ENCODE measurements at places on chromosomes 16 and 17.

DNA sequence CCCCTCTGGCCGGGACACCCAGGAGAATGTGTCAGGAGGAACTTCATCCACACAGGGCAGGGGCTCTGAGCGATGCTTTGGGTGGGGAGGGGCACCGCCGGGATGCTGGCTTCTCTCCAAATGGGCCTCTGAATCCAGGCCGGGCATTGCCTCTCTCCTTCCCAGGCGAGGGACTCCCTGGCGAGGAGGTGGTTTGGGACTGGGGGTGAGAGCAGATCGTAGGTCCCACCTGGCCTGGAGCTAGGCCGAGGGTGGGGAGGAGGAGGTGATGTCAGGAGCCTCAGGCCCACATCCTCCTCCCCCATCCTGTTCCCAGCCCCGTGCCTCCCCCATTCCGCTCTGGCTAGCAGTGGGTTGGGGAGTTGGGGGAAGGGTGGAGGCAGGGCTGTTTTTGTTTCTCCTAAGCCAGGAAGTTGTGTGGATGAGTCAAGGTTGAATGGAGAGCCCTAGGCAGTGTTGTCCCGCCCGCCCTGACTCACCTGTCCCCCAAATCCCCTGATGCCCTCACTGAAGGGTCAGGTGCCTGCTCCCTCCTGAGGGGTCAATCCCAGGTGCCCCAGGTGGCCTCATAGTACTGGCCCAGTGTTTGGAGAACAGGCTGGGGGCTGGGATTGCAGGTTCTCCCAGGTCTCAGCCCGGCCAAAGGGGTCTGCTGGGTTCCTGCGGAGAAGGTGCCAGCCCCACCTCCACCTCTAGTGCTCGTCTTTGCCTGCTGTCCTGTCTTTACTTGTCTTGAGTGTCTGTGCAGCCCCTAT lies 2.8 kb downstream of the GRB7 start:
- no peak for DNase-seq

DNA sequence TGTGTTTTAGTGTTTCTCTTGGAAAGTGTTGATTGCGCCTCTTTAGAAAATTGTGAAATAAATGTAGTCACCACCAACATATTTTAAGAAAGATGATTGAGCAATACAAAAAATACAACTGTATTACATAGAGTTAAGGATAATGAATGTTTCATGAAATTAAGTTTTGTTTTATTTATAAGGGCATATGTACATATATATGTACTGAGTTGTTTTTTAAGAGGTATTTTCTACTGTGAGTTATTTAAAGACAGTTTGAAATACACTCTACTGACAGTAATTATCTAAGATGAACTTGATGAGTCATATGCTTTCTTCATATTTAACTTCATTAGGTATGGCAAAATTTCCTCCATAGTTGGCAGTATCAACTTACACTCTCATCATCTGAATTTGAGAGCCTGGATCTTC lies 411.7 kb downstream of the HS3ST3B1 start:
- DNase-seq = no peak

DNA sequence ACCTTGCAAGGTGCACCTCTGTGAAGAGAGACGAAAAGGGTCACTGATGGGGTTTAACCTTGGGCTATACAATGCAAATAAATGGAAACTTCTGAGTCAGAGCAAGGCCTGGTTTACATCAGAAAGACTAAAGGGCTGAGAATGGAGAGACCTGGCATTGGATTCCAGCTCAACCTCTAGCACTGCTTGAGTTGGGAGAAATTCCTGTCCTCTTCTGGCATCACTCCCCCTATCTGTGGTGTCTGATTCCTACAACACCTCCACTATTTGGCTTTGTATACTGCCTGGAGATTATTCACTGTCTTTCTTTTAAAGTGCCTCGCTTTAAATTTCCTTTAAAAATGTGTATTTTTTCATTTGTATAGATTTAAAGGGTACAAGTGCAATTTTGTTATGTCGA lies 68.8 kb downstream of the GPR139 start:
- no peak for DNase-seq

GRCh38 chr17:46737326-46737725 lies 81.2 kb downstream of the WNT3 start:
- DNase-seq = no peak

DNA sequence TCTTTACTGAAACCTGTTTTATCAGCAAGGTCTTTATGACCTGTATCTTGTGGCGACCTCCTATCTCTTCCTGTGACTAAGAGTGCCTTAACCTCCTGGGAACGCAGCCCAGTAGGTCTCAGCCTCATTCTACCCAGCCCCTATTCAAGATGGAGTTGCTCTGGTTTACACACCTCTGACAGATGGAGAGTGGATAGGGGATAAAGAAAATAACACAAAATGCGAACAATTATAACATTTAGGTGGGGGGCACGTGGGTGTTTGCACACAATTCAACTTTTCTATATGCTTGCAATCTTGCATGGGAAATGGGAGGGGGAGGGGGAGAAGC lies 83.3 kb downstream of the RMI2 start:
- DNase-seq = no peak

GRCh38 chr17:31167111-31167510 lies 72.3 kb downstream of the NF1 start:
- no peak for DNase-seq

- no peak for DNase-seq
Measured at GRCh38 chr17:5758651-5759050, 174.3 kb upstream of the NLRP1 start.

DNA sequence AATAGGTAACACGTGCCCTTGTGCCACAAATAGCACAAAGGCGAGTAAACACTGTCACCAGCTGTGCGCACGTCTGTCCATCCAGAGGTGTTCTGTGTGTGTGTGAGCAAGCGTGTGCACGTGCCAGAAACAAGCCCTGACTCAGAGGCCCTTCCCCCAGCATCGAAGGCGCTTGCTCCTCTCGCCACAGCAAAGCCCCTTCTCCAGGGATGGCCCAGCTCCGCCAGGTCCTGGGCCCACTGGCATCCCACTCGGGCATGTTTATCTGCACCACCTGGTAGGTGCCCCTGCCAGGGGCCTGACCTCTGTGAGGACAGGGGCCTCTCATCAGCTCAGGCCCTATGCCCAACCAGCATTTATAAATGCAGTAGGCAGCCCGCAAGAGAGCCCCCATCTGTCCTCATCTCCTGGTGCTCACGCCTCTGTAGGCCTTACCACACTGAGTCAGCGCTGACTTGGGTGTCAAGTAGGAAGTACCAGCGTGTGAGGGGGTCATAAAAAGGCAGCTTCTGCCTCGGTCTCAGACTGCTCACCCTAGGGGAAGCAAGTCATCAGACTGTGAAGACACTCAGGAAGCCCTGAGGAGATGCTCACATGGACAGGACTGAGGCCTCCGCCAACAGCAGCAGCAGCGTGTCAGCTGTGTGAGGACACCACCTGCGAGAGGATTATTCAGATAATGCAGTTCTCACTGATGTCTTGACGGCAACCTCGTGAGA lies 10.8 kb downstream of the TMEM235 start:
- DNase-seq = no peak

- no peak for DNase-seq
Measured at GRCh38 chr16:17002565-17002964, 468.2 kb downstream of the XYLT1 start.

- DNase-seq = no peak
Measured at GRCh38 chr17:74009056-74009625, 194.3 kb upstream of the RPL38 start.

DNA sequence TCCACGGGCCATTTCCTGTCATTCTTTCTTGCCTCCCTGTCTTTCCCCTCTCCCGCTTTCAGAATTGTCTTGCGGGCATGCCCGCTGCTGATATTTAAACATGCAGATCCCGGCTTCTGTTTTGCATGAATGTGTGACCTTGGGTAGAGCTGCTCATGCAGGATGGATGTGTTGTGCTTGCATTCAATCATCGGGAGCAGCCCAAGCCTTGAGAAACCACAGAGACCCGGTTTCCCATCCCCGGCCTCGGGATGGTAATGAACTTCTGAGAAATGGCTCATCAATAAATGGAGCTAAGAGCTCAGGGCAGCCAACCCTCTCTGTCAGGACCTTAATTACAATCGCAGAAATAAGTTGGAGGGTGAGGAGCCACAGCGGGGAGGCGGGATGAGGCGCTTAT lies 303.7 kb upstream of the TNRC6C start:
- DNase-seq = no peak

DNA sequence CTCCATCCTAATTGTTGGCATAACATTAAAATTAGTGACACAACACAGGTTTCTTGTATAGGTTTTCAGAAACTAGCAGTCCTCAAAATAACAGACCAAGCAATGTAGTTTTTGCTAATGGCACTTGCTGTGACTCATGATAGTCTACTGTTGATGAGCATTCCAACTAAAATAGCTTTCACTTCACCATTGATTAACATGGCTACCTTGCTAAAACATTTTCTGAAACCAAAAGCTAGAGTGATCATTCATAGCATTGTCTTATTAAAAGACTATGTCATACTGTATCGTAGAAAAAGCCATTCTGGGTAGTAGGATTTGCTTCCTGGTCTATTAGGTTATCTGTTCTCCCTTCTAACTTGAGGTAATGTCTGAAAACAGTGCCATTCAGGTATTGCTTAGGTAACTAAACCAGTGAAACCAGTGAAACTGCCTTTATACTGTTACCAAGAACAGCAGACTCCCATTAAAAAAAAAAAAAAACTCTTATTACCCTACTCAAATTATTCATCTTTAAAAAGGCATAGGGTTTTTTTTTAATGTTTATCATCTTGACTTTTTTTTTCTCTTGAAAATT lies 2.5 kb upstream of the CLTC start:
- no peak for DNase-seq

- DNase-seq = no peak
Measured at GRCh38 chr16:58883131-58883530, 149.0 kb upstream of the GOT2 start.

- no peak for DNase-seq
Measured at GRCh38 chr17:71111460-71111859, 942.1 kb downstream of the KCNJ2 start.

DNA sequence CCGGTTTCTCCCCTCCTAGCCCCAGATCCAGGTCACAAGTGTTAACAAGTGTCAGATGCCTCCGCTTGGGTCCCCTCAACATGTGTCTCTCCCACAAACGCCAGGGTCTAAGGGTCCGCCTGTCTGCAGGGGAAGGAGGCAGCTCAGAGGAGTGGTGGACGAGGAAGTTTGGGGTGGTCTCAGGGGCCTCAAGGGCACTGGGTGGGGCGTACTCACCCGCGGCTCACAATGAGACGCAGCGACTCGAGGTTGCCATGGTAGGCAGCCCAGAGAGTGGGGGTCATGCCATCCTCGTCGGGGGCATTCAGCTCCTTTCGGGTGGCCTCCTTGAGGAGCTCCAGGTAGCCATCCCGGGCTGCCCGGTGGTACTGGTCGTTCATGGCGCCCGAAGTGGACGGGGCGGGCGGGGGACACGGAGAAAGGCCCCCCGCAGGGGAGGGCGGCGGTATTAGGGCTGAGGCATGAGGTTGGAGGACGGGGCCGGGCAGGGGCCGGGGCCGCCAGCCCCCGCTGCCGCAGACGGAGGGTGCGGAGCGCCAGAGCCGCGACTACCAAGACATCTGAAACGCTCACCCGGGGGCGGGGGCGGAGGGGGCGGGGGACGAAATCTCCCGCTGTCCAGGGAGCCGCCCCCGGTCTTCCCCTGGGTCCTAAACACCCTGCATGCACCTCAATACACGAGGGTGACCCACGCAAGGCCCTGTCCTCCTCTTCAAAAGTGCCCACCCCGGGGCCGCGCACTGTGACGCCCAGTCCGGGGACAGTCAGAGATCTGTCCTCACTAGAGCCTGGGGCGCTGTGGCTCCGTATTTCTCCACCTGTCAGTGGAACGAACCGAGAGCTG lies at the start of gene USH1G:
TSS of gene USH1G (minus strand) at position 562 of the 844 bp plus-strand sequence. CDS start at position 380, 182 bp downstream.
- DNase-seq = peak; percentile 45

GRCh38 chr17:79797492-79798298 lies 818 bp upstream of the CBX8 start:
- DNase-seq = no peak

DNA sequence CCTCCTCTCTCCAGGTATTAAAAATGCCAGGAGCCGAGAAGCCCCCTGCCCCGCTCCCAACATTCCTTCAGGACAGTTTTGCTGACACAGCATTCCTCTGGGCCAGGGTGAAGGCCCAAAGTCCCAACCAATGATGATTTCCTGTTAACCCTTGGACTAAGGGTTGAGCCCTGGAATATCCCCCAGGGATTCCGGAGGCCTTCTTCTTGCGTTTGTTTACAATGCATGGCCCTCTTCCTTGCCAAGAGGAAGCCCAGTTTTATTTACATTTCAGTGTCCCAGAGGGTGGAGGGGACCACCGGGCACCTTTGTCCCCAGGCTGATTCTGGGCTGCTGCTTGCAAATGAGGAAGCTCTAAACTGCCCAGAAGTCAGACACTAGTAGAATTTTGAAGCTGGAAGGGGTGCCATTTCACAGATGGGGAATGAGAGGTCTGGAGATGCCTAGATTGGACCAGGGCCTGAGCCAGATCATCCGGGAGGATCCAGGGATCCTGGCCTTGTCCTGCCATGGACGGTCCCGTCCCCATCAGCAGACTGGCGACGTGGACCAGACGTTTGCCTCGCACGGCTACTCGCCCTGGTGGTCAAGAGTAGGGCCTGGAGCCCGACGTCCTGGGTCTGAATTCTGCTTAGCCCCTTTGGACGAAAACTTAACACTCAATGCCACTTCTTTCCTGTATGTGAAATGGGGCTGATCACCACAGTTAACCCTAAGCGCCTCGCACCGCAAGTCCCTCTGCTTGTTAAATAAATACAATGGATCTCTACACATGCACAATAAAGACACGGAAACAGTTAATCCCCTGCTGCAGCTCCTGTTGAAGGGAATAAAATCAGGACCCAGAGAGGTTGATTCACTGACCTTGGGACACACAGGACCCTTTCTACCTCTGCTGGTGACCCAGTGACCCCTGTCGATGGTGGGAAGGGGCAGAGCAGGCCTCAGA lies 55.6 kb upstream of the CIBAR2 start:
- DNase-seq = no peak

- no peak for DNase-seq
Measured at GRCh38 chr16:10616756-10617640, 36.6 kb upstream of the EMP2 start.

Measured in GM19239 (cell line).